ENCODE measurements at places on chromosomes 4 and X. TPM values are rescaled to one million over a fixed set of nuclear protein-coding genes. Genes with fewer than 3 reads are reported as not detected.

The PRDX4 gene
- total RNA-seq = 35.5 TPM

DNA sequence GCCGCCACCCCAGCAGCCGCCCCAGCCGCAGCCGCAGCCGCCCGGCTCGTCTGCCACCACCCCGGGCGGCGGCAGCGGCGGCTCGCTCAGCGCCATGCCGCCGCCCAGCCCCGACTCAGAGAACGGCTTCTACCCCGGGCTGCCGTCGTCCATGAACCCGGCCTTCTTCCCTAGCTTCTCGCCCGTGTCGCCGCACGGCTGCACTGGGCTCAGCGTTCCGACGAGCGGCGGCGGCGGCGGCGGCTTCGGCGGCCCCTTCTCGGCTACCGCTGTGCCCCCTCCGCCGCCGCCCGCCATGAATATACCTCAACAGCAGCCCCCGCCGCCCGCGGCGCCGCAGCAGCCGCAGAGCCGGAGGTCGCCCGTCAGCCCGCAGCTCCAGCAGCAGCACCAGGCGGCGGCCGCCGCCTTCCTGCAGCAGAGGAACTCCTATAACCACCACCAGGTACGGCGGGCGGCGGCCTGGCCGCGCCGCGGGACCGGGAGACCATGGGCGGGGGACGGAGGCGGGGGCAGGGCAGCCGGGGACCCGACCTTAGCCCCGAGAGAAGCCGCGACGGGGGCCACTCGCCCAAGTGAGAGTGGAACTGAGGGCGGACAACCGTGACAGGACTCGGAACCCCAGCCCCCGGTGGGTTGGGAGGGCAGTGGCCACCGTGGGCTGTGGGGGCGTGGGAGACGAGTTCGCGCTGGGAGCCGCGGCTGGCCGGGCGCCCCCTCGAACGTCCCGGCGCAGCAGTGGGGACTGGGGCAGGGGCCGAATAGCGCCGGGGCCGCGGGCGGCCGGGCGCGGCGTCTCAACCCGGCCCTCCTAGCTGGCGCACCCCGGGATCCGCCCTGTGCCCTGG lies 1.8 kb downstream of the CPEB2 start:
- DNase-seq = peak; percentile 61

DNA sequence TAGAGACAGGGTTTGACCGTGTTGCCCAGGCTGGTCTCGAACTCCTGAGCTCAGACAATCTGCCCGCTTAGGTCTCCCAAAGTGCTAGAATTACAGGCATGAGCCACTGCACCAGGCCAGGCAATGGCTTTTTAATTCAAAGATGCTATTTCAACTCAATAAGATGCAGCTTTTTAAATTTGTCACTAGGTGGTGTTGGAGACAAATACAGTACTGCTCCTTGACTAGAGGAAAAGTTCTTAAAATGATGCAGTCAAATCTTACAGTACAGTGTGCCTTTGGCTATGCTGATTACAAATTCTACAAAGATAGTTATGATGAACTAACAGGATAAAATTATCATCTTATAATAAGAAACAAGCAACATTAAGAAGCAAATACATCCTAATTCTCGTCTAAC lies 441.1 kb downstream of the KCNIP4 start:
- DNase-seq = no peak

DNA sequence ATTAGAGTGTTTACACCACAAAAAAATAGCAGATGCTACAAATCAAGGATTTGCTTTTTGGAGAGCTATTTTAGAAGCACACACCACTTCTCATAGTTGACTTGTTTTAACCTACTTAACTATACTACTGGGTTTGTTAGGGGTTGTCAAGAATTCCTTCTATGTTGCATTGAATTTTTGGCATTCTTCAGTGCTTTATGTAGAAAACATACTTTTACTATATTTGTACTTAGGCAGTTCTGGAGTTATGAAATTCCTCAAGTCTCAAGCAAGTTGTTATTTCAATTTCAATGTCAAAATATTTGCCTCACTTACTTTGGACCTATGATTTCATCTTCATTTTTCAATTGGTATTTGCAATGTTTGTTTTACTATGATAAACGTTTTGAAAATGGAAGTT lies 449.6 kb downstream of the GLUD2 start:
- no peak for DNase-seq

DNA sequence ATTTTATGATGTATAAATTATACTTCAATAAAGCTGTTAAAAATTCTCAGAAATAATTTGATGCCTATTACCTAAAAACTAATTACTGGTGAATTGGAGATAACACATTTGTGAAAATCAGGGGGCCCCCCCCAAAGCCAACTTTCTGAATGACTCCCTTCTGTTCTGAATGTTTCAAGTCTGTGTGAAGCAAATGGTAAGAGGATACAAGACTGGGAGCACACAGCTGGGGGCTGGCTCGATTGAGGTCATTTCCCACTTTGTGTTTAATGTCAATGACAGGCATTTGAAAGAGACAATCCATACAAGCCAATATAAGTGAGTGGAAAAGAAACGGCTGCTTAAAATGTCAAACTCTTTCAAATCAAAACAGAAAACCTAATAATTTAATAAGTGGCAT lies 155.8 kb downstream of the SH2D1A start:
- no peak for DNase-seq

GRCh38 chr4:115054836-115055235 lies 58.6 kb downstream of the NDST4 start:
- no peak for DNase-seq

The MAGEA11 gene
- not detected for total RNA-seq

GRCh38 chrX:123698979-123699520 lies 33.8 kb downstream of the THOC2 start:
- DNase-seq = no peak

- DNase-seq = no peak
These were observed 48.7 kb upstream of the STX18 start for GRCh38 chr4:4590546-4590945.

- no peak for DNase-seq
These were observed 68.5 kb downstream of the CYTL1 start for GRCh38 chr4:4950561-4951290.

DNA sequence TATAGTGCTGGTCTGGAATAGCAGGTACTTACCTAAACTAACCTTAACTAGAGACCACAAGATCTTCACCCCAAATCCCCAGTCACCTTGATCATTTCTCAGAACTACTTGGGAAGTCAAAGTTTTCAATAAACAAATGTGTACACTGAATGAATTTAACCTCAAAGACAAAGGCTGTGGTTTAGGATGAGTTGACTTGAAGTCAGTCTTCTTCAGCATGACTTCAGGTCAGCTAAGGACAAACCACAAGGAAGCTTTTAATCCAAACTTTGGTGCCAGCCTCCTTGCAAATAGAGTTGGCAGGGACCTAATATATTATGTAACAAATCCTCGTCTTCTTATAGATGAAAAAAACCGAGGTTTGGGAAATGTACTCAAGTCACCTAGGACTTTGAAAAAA lies 21.2 kb upstream of the VCX2 start:
- DNase-seq = no peak

The TBC1D8B gene
- total RNA-seq = 2.2 TPM

GRCh38 chr4:77578145-77578544 lies 27.5 kb upstream of the CXCL13 start:
- no peak for DNase-seq

GRCh38 chrX:13659063-13659462 lies 6.1 kb downstream of the TCEANC start:
- DNase-seq = no peak

DNA sequence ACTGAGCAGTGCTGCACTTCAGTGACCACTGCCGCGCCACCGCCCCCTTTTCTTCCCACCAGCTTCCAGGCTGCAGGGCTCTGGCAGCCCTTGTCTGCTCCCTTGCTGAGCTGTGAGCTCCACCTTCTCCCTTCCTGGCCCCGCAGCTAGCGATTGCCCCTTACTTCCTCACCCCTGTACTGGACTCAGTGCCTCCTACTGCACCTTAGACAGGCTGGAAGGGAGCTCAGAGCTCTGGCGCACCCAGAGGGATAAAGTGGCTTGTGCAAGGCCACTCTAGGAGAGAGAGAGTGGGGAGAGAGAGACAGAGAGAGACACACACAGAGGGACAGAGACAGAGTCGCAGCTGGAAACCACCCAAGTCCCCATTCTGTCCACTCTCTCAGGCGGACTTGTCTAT lies 6.0 kb downstream of the RASL11B start:
- DNase-seq = no peak

DNA sequence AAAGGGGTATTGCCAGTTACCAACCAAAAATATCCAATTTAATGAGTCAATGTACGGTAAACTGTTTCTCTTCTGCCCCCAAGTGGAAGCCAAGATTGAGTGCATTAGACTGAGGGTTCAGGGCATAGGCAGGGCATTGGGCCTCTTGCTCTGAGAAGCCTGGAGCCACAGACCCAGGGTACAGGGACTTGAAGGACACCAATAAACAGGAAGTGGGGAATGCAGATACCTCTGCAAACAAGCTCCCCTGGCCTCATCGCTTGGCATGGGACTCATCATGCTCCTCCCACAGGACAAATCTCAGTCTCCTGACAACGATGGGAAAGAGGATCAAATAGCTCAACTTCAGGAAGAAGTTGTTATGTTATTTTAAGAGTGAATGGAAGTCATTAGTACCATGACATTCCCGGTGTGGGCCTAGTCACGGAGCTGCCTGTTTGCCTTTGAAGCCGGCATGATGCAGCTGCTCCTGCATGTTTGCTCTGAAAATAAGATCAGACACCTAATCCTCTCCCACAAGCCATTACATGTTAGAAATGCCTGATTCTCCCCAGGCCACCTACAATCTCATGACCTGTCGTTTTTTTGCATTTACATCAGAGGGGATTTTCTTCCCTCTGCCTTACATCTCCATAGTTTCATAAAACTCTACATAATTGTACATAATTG lies 224.2 kb downstream of the RCHY1 start:
- DNase-seq = no peak

The SPANXA1 gene
- not detected for total RNA-seq

The CT45A1 gene
- not detected for total RNA-seq

GRCh38 chr4:14176613-14177012 lies 549.1 kb upstream of the BOD1L1 start:
- DNase-seq = no peak

The SH3D19 gene
- total RNA-seq = not detected

The MAGEH1 gene
- 17.9 TPM for total RNA-seq

The OPRPN gene
- total RNA-seq = not detected

GRCh38 chr4:47675806-47676205 lies 162.1 kb downstream of the CORIN start:
- DNase-seq = no peak

The GDI1 gene
- 117 TPM for total RNA-seq

DNA sequence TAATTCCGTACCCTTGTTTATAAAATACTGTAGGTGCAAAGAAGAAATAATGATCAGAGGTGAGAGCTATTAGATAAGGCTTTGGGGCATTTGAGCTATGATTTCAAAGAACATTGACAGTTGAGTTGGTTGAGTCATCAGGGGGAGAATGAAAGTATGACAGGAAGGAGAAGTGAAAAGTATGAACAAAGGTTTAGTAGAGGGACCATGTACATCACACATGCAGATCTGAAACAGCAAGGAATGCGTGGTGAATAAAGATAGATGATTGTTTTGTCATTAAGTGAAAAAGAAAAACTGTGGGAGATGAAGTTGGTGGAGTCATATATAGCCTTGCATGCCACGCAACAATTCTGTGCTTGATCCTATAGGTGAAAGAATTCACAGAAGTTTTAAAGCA lies 163.1 kb downstream of the ARAP2 start:
- DNase-seq = no peak

GRCh38 chrX:118974088-118974907 lies at the start of gene LONRF3:
LONRF3 (plus strand) TSS chrX:118974618; CDS start chrX:118974781, 163 bp downstream.
- peak; percentile 50 for DNase-seq

DNA sequence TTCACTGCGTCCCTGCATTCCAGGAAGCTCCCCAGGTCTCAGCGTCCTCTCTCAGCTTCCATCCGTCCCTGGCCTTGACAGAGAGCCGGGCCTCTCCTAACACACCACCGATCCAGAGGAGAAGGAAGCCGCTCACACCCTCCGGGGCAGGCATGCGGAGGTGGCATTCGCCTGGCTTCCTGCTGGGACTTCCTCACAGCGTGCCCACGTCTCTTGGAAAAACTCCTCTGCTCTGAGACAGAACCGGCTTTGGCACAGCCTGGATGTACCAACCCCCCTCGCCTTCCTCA lies 3.2 kb downstream of the CTAG2 start:
- no peak for DNase-seq
